ENCODE measurements at places on chromosomes 1 and 21.
A peak's percentile ranks its signal among the peaks of the same experiment; 100 is the strongest.

DNA sequence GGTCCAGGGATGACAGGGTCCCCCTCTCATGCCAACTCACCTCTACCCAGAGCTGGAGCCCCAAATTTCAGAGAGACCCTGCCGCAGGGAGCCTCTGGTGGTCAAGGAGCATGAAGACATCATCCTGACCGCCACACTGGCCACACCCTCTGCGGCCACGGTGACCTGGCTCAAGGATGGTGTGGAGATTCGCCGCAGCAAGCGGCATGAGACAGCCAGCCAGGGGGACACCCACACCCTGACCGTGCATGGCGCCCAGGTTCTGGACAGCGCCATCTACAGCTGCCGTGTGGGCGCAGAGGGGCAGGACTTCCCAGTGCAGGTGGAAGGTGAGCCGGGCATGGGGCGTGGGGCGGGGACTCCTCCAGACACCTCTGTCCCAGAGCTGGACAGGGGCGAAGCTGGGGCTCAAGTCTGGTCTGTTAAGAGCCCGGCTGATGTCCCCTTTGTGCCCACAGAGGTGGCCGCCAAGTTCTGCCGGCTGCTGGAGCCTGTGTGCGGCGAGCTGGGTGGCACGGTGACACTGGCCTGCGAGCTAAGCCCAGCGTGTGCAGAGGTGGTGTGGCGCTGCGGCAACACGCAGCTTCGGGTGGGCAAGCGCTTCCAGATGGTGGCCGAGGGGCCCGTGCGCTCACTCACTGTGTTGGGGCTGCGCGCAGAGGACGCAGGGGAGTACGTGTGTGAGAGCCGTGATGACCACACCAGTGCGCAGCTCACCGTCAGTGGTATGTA lies 66.0 kb downstream of the OBSCN start:
- peak; percentile 36 for DNase-seq

DNA sequence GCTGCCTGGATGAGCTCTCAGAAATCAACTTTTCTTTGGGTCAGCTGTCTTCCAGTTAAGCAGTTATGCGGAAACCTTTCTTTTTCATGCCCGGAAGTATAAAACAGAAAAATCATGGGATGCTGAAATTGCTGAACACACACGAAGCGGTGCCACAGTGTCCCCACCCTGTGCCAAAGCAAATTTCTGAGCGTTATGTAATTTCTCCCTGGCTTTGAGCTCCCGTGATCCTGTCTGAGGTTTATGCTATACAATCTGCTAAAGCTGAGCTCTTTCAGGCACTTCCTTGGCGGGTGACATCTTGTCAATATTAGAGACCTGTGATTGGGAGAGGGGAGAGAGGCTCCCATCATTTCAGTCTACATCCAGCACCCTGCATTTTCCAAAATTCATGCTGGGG lies 201.7 kb downstream of the ROR1 start:
- no peak for DNase-seq

DNA sequence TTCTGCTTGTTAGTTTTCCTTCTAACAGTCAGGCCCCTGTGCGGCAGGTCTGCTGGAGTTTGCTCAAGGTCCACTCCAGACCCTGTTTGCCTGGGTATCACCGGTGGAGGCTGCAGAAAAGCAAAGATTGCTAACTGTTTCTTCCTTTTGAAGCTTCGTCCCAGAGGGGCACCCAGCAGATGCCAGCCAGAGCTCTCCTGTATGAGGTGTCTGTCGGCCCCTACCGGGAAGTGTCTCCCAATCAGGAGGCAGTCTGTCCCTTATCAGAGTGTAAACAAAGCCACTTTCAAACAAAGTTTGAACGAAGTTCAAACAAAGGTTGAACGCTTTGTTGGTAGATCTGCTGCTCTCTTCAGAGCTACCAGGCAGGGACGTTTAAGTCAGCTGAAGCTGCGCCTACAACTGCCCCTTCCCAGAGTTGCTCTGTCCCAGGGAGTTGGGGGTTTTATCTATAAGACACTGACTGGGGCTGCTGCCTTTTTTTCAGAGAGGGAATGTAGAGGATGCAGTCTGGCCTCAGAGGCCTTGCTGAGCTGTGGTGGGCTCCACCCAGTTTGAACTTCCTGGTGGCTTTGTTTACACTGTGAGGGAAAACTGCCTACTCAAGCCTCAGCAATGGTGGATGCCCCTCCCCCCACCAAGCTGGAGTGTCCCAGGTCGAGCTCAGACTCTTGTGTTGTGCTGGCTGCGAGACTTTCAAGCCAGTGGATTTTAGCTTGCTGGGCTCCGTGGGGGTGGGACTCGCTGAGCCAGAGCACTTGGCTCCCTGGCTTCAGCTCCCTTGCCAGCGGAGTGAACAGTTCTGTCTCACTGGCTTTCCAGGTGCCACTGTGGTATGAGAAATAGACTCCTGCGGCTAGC lies 401.8 kb downstream of the SRGAP2C start:
- no peak for DNase-seq

- DNase-seq = no peak
Measured at GRCh38 chr1:21652101-21652936, 16.8 kb downstream of the RAP1GAP start.

DNA sequence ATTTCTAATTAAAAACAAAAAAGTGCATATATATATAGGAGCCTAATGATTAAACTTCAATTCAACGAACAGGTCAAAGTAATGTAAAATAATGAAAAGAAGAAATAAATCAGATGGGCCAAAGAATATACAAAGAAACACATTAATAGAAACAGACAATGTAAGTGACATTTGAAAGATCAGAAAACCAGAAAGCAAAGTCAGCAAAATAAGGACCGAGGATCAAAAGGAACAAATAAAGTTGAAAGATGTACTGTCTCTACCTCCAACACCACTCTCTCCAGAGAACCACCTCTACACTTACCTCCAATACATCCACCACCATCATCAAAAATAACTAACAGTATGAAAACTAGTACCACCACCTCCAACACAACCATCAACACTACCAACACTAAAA lies 1226.3 kb upstream of the NCAM2 start:
- DNase-seq = no peak

DNA sequence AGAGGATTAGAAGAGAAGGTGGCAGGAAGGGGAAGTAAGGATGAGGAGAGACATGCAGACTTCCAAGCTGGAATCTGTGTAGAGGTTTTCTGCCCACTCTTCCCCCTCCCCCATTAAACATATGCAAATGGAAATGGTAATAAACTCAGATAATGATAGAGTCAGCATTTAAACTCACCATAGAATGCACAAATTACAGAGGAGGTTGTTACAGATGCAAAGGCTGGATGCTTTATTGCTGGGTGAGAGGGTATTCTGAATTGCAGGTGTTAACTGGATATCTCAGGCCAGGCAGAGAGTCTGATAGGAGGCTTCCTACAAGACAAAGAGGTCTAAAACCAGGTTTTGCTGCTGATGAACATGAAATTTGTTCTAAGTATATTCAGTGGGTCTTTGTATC lies 372.5 kb downstream of the SEC16B start:
- DNase-seq = no peak

DNA sequence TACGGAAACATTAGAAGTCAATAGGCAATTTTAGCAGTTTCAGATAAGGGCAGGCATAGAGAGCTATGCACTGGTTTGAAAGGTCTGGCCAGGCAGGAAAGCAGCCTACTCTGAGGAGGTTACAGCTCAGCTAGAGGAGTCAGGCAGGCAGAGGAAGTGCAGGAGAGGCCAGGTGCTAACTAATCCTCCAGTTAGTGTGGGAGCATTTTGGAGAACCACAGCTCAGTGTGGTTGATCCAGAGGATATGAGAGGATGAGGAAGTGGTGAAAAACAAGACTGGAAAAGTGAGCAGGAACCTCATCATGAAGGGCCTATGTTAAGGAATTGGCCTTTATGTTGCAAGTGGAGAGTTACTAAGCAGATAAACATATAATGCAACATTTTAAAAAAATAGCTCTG lies 282.4 kb upstream of the SGIP1 start:
- DNase-seq = no peak

- no peak for DNase-seq
Measured at GRCh38 chr1:174433451-174433850, 14.3 kb upstream of the GPR52 start.

DNA sequence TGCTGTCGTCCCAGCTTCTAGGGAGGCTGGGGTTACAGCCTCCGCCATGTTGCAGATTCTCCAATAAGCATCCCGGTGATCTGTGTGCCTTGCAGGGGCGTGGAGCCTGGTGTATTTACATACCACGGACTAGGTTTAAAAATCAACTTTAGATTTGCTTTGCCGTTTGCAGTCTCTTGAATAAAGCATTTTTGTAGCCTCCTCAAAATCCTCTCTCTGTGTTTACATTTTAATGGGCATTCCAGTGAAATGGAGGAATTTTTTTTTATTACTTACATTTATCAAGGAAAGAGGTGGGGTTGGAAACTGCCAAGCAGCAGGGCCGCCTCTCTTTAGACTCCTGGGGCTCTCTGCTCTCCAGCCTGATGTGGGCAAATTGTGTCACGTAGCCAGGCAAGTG lies 437.5 kb upstream of the VAMP3 start:
- no peak for DNase-seq

GRCh38 chr1:77292551-77292950 lies 10.7 kb downstream of the AK5 start:
- no peak for DNase-seq

DNA sequence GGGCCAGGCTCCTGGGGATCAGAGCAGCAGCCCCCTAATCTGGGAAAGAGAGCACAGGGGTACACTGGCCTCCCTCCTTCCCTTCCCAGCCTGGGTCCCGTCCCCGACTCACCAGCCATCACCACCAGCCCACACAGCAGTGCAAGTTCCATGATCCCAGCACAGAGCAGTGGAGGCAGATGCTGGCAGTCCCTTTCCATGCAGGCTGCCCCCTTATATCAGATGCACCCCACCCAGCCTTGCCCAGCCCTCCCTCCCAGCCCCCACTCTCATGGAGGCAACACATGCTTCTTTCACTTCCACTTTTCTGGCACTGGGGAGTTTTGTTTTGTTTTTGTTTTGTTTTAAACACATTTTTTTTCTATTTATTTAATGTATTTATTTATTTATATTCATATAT lies at the start of gene PLA2G2D:
PLA2G2D (minus strand) TSS at position 190 of the 400 bp plus-strand sequence; CDS start at position 152, 38 bp downstream.
- DNase-seq = no peak

DNA sequence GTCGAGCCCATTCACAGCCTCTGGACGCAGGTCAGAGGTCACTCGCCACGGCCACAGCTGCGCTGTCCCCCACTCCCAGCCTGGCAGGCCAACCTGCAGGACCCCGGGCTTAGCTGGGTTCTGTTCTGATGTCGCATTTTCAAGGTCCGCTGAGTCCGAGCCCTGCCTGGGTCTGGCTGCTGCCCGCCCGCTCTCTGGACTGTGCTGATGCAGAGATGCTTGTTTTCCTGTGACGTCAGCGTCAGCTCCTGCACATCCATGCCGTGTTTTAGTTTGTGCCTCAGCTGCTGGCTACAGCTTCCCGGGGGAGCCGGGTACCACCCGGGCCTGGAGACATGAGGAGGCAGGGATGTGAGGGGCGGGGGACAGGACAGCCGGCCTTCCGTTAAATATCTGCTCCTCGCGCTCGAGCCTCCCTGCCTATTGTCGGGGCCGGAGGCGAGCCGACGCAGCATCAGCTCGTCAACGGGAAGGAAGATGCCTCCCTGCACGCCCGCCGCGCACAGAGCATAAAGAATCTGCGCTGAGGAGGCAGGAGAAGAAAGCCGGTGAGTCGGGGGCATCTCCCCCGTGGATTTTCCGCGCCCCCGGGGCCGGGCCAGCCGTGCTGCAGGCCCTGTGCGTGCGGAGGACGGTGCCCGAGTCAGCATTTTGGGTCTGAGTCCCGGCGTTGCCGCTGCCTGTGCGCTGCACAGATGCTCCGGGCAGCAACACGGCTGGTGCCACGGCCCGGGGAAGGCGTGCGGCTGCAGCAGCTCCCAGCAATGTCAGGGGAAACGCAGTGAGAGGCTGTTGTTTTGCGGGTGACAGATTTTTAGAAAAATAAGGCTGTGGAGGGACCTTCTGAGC lies 23.4 kb downstream of the PRKCZ start:
- peak; percentile 98 for DNase-seq

DNA sequence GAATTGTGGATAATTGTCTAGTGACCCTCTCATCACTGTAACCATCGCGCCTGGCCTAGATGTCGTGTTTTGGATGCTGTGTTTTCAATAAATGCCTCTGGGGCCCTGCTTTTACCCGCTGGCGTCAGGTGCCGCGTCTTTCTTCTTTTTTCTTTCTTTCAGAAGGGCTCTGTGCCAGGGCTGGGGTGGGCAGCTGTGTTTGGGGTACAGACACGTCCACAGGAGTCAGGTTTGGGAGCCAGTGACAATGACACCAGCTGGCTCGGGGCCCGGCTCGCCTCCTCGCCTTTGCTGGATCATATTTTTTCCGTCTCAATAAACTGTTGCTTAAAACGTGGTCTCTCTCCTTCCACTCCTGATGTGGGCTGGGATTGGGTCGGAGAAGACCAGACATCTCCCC lies 16.1 kb downstream of the TMEM201 start:
- DNase-seq = no peak

GRCh38 chr1:180171691-180172090 lies 17.0 kb downstream of the QSOX1 start:
- no peak for DNase-seq

DNA sequence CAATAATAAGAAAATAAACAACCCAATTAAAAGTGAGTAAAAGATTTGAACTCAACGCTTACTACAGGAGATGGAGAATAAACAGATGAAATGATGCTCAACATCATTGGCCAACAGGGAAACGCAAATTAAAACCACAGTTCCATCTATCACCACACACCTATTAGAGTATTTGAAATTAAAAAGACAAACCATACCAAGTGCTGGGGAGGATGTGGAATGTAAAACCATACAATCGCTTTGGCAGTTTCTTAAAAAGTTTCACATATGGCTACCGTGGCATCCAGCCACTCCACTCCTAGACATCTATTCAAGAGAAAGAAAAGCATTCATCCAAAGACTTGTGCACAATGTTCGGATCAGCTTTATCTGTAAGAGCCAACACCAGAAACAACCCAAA lies 1.3 kb upstream of the LRRC3 start:
- DNase-seq = no peak

- no peak for DNase-seq
Measured at GRCh38 chr1:221239181-221239580, 359.9 kb downstream of the HLX start.

DNA sequence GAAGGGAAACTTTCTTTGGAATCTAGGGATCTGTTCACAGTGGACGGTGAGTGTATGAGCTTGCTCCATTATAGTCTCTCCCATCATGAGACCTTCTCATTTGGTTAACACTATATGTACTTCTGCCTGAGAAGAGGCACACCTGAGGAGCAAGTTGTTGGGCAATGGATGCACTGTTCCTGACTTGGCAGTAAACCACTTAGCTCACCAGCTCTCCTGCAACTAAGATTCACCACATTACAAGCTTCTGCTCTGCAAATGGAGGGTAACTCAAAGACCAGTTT lies 10.2 kb downstream of the MACF1 start:
- no peak for DNase-seq

DNA sequence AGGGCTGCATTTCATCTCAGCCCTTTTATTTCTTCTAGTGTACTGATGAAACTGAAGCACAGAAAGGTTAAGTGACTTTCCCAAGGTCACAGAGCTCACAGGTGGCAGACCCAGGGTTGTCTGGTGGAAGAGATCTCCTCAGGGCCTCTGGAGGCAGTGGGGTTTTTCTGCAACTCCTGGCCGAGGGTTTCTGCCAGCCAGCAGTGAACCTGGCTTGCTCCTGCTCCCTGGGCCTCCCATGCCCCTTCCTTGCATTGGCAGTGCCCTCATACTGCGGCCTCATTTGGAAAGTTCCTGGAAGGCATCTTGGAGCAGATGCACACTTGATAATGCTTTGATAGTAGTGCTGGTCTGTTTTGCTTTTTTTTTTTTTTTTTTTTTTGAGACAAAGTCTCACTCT lies 7.7 kb downstream of the GALNT2 start:
- no peak for DNase-seq

- no peak for DNase-seq
Measured at GRCh38 chr1:200885623-200886402, 8.9 kb upstream of the INAVA start.

- peak; percentile 93 for DNase-seq
Measured at GRCh38 chr1:31663622-31664452, 19.2 kb upstream of the PEF1 start.

Measured in SK-N-SH (cell line).